ENCODE measurements at places on chromosomes 5 and 9. TPM values are rescaled to one million over a fixed set of nuclear protein-coding genes. Genes with fewer than 3 reads are reported as not detected.

- no peak for DNase-seq
Measured at GRCh38 chr5:113063927-113064326, 87.3 kb downstream of the DCP2 start.

DNA sequence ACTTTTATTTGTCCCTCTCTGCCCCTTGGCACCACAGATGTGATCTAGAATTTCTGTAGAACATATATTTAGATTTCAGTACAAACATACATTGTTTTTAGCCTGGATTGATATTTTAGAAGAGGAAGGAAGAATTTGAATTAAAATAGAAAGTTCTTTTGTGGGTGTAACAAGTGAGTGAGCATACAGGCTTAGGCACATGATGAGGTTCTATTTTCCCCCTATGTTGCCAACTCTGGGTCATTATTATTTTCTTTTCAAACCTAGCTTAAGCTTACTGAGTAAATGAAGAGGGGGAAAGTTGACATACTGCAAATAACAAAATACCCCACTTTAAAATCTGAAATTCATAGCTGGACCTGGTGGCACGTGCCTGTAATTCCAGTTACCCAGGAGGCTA, 102.9 kb downstream of the GCNT1 start:
- no peak for DNase-seq

- DNase-seq: no peak
Measured at GRCh38 chr9:29556746-29557145, 1983.5 kb upstream of the C9orf72 start.

DNA sequence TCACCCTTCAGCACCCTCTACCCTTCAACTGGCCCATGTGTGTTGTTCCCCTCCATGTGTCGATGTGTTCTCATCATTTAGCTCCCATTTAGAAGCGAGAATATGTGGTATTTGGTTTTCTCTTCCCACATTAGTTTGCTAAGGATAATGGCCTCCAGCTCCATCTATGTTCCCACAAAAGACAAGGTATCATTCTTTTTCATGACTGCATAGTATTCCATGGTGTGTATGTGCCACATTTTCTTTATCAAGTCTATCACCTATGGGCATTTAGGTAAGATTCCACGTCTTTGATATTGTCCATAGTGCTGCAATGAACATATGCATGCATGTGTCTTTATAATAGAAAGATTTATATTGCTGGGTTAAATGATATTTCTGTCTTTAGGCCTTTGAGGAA, 325.1 kb upstream of the ADAMTS16 start:
- DNase-seq: no peak

- no peak for DNase-seq
Measured at GRCh38 chr5:123099514-123100151, 10.6 kb downstream of the PRDM6 start.

DNA sequence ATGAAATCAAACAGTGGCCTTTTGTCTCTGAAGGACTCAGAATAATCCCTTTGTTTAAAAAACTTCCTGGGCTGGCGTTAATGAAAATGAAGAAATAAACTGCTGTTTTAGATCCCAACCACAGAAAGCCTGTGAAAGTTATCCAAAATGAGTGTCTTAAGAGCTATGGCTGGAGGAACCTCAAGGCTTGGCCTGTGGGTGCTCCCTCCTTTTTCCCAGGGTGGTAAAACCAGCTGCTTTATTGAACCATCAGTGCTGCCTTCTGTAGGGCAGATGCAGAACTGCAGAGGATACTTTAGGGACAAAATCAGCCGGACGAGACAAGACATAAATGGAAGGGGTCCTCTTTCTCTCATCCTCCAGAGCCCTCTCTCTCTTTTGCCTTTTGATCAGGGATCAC, 100.9 kb downstream of the SMARCA2 start:
- no peak for DNase-seq

DNA sequence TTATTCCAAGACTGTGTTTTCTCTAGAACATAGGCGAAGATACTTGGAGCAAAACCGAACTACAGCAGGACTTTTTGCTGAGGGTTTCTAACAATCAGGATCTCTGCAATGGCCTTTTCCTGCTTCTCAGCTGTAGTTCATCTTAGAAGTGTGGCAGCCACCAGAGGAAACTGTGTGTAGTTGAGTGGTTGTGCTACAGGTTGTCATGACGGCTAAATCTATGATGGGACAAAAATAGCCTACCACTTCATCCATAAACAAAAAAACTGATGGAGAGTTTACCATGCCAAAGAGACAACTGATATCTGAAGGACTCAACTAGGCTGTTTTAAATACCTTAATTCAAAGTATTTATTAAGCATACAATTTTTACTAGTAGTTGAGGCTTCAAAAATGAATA, 28.2 kb upstream of the DMAC1 start:
- DNase-seq: no peak

GRCh38 chr9:14730461-14730898, 7.9 kb upstream of the CER1 start:
- no peak for DNase-seq

- no peak for DNase-seq
Measured at GRCh38 chr9:109328978-109329637, 8.2 kb upstream of the EPB41L4B start.

DNA sequence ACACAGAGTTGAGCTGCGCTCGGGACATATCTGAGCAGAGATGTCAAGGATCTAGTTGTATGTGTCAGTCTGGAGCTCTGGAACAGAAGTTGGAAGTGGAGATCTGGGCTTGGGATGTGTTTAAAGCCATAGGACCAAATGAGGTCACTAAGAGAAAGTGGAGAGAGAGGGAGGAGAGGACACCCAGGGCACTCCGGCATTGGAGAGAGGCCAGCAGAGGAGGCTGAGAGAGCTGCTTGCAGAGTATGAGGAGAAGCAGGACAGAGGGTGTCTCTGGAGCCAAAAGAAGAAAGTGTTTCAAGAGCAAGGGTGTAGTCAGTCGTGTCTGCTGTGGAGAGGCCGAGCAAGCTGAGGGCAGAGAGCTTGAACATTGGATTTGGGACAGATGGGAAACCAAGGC, 34.7 kb downstream of the ARHGEF37 start:
- no peak for DNase-seq

- peak; percentile 38 for DNase-seq
Measured at GRCh38 chr5:142716963-142717362, 31.1 kb upstream of the FGF1 start.

- DNase-seq: no peak
Measured at GRCh38 chr5:34833976-34834793, 4.8 kb upstream of the TTC23L start.

DNA sequence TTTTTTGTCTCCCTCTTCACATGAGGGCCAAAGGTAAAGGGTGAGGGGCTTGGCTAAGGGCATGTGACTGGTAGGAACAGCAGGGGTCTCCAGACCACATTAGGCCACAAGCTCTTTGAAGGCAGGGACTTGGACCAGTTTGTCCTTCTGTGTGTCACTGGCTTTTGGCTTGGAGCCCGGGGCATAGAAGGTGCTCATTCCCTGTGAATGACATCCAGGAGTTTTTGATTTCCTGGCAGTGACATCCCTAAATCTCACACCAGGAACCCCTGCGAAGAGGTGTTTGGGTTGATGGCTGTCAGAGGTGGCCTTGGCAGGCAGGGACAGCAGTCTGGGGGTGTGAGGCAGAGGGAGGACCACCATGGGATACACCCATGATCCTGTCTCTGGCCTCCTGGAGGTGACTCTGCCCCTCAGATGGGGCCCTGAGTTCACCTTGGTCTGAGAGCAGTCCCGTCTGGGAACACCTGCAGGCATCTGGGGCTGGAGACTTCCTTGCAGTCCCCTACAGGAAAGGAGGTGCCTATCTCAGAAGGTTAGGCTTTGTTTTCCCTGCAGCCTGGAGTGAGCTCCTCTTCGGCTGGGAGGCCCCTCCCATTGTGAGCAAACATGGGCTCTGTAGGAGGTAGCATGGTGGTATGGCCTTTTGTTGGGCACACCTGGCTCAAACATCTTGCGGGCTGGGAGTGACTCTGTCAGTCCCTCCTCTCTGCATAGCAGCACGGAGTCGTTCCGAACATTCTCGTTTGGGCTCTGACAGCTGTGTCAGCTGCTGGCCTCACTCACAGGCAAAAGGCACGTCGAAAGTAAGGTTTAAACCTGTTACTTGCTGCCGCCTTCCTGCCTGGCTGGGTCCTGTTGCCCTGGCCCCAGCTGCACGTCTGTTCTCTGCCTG, 38.6 kb upstream of the PITX1 start:
- no peak for DNase-seq

DNA sequence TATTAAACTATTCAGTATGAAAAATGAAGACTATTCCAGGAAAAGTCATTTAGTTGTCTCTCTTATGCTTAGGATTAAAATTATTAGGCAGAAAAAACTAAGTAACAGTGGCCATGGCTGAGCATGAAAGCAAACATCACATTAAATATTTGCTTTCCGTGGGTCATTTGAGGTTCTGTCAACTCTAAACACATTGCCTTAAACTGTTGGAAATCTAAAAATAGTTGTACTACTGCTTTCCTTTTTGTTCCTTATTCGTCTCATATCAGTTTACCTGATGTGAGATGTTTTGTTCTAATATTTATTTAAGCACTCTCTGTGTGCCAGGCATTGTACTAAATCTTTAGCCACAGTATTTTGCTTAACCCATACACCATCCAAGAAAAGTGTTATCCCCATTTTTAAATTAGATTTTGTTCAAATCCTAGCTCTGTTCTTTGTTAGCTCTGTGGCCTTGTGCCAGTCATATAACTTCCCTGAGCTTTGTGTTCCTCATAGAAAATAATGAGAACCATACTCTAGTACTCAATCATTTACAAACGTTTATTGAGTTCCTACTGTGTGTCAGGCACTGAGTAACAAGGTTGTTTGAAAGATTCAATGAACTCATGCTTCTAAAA, 18.7 kb upstream of the ZNF608 start:
- no peak for DNase-seq

- no peak for DNase-seq
Measured at GRCh38 chr9:2276296-2276695, 261.1 kb downstream of the SMARCA2 start.

- DNase-seq: no peak
Measured at GRCh38 chr9:89493671-89494070, 4.2 kb downstream of the SEMA4D start.

- DNase-seq: peak; percentile 15
Measured at GRCh38 chr5:100904259-100904861, 1.3 kb upstream of the ST8SIA4 start.

- no peak for DNase-seq
Measured at GRCh38 chr5:125813221-125813974, 609.8 kb upstream of the GRAMD2B start.

DNA sequence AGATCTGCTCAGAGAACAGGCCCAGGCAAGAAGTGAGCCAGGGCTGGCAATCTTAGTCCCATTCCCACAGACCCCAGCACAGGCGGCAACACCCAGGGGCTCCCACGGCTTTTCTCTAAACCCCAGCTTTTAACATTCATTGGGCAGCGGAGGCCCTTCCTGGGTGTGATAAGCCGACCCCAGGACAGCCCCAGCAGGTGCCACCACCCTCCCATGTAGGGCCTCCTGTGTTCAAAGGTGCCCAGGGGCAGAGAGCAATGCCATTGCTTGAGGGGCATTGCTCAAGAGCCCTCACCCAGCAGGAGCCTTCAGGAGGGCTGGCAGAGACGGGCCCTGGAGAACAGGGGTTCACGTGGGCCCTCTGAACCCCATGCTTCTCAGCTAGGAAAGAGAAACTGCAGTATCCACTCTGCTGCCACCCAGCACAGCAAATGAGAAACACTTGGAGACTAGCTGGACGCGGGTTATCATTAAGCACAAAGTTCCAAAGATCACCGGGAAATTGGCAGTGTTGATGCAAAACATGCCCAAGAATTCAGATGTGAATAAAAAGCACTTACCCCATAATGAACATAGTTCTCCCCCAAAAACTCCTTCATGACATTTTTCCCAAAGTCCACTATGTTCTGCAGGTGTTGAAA, 13.9 kb downstream of the IPPK start:
- no peak for DNase-seq

Gene TAF7
- polyA plus RNA-seq: 157 TPM

Gene OBP2B
- not detected for polyA plus RNA-seq

Gene PCDHA7
- 0.23 TPM for polyA plus RNA-seq

Gene LPAR1
- 22.5 TPM for polyA plus RNA-seq

Gene SPATA31E1
- not detected for polyA plus RNA-seq

Gene ZNF354B
- 22.6 TPM for polyA plus RNA-seq

Gene EPB41L4B
- 10.6 TPM for polyA plus RNA-seq

Gene CAMK4
- 5.9 TPM for polyA plus RNA-seq

All from renal cortex interstitium (tissue), 15 donors.